ENCODE measurements at places on chromosomes 11 and 22.

DNA sequence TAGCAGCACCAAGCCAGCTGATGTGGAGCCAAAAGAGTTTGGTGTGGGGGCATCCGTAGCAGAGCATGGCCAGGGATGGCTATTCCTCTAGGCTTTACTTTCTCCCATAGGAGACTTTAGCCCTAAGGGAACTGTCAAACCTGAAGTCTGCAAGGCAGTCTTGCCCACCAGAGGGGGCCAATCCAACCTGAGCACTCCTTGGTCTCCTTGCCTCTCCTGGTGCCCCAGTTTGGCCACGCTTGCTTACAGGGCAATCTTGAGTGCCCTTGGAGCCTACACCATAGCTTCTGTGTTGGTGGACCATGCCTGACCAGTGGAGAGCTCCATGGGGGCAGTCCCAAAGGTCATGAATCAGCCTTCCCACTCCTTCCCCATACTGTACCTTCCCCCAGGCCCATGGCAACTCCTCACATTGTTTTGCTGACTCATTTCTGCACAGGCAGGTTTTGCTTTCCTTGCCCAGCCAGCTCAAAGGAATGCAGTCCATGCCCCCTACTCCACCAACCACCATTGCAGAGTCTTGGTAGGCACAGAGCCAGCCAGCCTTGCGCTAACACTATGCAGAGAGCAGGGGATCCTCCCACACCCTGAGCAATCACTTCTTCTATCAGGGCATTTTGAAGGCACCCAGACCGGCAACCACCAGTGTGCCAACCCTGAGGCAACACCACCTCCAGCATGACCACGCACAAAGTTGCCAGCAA lies 1421.2 kb upstream of the RAG2 start:
- no peak for DNase-seq

DNA sequence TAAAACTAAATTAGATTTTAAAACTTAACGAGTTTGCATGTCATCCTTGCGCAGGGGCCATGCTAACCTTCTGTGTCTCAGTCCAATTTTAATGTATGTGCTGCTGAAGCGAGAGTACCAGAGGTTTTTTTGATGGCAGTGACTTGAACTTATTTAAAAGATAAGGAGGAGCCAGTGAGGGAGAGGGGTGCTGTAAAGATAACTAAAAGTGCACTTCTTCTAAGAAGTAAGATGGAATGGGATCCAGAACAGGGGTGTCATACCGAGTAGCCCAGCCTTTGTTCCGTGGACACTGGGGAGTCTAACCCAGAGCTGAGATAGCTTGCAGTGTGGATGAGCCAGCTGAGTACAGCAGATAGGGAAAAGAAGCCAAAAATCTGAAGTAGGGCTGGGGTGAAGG lies 10.6 kb downstream of the LIMK2 start:
- DNase-seq = no peak

- no peak for DNase-seq
These were observed 4.8 kb downstream of the FBXO3 start for GRCh38 chr11:33769542-33769941.

- DNase-seq = no peak
These were observed 137.1 kb downstream of the NECTIN1 start for GRCh38 chr11:119591836-119592310.

GRCh38 chr11:93608364-93608763 lies 53.1 kb upstream of the CEP295 start:
- DNase-seq = no peak

DNA sequence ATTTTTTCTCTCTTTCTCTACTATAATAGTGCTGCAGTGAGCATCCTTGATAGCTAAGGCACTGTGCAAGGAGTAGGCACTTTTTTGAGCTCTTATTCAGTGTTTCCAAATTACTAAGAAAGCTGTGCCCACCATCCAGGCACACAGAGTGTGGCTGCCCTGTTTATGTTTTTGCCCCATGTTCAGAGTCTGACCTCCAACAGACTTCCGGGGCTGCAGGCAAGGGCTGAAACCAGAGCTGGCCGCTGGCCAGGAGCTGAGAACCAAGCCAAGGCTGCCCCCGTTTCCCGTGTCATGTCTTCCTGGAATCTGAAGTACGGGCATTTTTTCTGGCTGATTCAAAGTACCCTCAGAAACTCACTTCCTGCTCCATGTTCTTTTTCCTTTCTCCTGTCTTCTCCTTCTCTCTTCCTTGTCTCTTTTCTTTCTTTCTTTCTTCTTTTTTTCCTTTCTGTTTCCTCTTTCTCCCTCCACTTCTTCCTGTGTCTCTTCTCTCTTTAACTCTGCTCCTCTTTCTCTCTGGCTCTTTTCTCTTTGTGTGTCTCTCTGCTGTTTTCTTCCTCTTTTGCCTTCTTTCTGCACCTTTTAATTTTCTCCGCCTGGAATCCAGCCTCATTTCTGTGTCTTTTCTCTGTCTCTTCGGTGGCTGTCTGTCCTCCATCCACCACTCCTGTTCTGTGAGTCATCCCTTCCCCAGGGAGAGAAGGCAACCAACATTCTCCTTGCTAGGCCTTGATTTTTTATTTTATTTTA lies 17.0 kb upstream of the KCTD14 start:
- peak; percentile 77 for DNase-seq

- DNase-seq = no peak
These were observed 270.4 kb downstream of the MIAT start for GRCh38 chr22:26927821-26928220.

DNA sequence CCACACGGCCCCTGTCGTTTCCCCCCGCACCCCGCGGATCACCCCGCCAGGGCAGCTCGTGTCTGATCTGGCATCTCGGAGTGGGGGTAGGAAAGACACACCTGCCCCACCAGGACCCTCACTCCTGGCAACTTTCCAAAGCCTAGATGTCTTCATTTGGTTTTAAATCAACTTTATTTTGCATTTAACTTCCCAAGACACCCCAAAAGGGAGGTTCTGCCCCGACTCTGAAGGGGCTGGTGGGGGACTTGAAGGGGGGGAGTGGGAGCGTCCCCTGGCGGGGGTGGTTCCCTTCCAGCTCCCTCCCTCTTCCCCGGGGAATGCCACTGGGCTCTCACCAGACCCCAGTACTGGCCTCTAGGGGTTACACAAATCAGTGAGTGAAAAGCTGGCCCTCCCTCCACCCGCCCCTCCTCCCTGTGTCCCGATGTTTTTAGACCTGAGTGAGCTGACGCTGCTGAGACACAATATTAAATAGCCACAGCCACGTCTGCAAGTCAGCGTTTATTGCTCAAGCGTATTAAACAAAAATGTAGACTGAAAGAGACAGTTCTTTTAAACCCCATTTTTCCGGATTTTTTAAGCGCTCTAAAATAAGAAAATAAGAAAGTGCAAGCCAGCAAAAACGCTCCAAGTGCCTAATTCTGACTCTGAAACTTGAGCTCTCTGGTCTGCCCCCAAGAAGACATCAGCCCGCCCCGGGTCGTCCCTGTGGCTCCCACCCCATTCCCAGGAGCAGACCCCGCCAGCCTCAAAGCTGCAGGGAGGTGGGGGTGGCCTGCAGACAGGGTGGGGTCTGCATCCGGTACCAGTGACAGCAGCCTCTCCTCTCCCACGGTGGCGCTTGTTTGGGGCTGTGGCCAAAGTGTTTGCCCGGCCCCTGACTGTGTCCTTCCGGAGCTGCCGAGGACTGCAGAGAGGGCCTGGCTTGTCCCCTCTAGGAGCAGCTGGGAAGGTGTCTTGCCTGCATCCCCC lies 1.1 kb upstream of the TTLL8 start:
- no peak for DNase-seq

DNA sequence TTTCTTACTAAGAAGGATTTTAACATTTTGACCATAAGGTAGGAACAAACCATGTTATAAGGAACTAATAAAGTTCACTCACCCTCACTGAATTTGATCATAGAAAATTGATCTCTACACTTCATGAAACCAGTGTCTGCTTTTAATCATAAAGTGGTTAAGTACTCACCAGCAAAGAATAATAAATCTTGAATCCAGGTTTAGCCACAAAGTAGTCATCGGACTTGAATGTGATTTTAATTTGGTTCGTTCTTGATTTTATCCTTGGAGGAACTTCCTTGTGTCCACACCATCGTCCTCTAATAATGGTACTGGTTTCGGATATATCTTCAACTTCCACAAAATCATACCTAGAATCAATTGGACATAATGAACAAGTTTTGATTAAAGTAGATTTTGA lies 40.5 kb upstream of the DDI1 start:
- DNase-seq = no peak

- DNase-seq = no peak
These were observed 21.8 kb downstream of the CLMP start for GRCh38 chr11:123173040-123173855.

DNA sequence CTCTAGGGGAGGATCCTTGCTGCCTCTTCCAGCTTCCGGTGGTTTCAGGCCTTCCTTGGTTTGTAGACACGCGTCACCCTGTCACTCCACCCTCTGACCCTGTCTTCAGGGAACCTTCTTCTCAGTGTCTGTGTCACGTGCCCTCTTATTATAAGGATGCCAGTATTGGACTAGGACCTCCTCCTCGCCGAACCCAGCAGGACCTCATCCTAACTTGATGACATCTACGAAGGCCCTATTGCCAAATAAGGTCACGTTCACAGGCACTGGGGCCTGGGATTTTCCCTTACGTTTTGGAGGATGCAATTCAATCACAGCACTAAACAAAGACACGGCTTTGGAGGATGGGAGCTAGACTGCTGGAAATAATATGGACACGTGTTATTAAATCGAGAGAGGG lies 408.7 kb downstream of the BRD1 start:
- no peak for DNase-seq

- no peak for DNase-seq
These were observed 42.4 kb downstream of the PRR14L start for GRCh38 chr22:31707519-31707918.

DNA sequence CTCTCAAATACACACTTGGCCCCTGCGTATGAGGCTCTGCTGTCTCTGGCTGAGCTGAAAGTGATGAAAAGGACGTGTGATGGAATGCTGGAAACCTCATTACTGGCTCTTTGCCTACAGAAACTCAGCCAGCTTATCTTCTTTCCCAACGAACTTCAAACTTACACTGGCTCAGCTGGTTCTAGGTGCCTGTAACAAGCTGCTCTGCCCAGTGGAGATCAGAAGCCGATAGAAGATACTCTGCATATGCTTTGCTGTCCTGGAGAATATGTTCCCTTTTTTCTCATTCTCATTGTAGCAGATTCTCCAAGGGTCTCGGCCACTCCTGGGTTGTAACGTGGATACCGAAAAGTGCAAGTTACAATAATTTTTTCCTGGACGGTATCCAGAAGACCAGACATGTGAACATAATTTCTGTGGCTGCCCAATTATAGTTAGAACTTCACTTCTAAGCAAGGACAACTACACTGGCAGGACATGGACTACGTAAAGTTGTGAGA lies 405.3 kb upstream of the CCDC90B start:
- no peak for DNase-seq

DNA sequence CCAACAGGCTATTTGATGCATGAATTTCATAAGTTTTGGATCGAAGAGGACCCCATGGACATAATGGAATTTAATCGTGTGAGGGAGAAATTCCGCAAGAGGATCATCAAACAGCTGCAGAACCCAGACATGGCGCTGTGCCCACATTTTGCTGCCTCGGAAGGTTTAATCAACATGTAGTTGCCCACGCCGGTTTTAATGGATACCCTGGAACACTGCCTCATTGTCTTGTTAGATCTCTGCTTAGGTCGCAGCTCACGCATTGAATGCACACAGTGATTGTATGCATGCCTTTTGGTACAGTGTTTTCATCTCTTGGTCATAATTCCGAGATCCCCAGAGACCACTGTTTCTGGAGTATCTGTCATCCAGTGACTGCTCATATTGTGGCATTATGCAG lies 46.8 kb downstream of the SLN start:
- DNase-seq = no peak

- no peak for DNase-seq
These were observed 40.8 kb upstream of the MYO18B start for GRCh38 chr22:25701056-25701780.

DNA sequence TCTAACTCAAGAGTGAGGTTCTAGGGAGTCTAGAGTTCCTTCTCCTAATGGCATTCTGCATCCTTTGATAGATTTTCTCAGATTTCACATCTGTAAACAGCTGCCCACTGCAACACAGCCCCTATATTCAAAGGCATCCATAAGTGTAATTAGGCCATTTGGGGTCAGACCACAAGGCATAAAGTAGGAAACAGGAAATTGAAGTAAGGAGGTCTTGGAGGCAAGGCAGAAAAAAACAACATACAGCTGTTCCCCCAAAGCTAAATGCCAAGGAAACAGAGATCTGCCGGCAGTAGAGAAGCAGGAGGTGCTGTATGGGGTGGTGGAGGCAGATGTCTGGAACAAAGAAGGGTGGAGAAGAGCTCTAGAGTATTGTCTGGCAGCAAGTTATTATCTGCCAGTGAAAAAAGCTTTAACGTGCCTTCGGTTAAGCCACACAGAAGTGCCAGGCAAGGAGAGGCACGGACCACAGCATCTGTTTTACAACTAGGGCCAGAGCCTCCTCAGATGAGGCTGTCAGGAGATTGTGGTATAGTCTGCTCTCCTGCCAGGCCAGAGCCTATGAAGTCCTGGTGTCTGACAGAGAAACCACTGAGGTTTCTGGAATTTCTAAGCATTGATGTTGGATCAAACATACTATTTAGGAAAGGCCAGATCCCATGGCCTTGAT lies 100.2 kb upstream of the CHRM4 start:
- DNase-seq = no peak

- DNase-seq = no peak
These were observed 56.1 kb downstream of the FLI1 start for GRCh38 chr11:128749974-128750373.

DNA sequence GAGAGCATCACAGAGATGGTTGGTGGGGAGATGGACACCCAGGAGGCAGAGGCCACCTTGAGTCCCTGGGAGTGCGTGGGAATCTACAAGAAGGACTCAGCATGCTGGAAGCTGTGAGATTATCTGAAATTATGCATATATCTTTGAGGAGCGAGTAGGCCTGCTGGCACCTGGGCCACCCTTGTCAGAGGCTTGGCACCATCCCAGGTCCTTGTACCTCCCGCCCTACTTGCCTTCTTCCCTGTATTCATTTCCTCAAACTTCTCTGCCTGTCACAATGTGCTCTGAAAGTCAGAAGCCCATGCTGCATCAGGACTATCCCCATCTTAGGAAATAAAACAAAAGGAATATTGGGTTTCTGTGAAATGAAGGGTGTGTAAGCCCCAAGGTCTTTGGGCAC lies 133.0 kb upstream of the CSNK2A3 start:
- peak; percentile 62 for DNase-seq

DNA sequence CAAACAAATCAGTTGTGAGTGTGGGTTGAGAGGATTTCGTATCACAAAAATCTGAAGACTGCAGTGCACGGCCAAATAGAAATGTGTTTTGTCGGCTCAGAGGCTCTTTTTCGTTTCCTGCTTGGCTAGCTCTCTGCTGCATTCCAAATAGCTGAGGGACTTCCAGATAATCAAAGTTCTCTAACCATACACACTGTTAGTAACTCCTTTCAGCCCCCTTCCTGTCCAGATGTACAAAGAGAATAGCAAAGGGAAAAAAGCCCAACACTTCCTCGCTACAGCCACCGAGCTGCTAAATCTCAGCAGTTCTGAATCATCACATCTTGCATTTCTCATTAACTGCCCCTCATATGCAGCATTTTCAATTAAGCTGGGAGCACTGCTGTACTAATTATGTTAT lies 203.1 kb downstream of the TENM4 start:
- DNase-seq = no peak
